ENCODE measurements at places on chromosomes 5 and 9.

DNA sequence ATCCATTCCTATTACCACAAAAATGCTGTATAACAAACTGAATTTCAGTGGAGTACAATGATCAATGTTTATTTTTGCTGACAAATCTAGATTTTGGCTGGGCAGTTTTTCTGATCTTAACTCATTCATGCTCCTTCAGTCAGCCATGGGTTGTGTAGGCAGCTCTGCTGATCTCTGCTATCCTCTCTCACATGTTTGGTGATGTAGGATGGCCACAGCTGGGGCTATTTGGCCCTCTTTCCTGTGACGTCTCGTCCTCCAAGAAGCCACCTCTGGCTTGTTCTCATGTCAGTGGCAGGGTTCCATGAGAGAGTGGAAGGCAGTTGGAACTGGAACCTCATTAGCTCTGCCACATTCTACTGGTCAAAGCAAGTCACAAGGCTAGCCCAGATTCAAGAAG is 8.9 kb downstream of the NLN start:
- DNase-seq: no peak

GRCh38 chr5:124648902-124649467 is 97.5 kb downstream of the ZNF608 start:
- DNase-seq: no peak

- DNase-seq: no peak
These were observed 47.2 kb downstream of the MAST4 start for GRCh38 chr5:66643387-66643786.

DNA sequence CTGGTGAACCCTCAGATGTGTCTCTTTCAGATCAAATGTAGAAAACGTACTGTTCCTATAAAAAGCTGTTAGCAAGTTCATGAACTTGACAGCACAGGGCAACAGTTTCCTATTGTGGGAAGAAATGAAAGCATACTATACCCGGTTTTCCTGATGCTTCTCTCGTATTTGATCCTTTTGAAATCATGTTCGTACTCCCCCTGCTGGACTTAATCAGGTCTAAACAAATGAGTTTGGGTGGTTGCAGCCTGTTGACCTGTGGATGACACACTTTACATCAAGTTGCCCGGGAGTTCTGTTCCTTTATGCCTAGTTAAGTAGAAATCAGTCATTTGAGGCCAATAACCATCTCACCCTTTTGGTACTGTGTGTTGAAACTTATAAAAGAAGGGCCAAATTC is 1992.3 kb downstream of the MAT2B start:
- DNase-seq: no peak

GRCh38 chr5:122321921-122322320 is 9.9 kb downstream of the SNCAIP start:
- DNase-seq: no peak

DNA sequence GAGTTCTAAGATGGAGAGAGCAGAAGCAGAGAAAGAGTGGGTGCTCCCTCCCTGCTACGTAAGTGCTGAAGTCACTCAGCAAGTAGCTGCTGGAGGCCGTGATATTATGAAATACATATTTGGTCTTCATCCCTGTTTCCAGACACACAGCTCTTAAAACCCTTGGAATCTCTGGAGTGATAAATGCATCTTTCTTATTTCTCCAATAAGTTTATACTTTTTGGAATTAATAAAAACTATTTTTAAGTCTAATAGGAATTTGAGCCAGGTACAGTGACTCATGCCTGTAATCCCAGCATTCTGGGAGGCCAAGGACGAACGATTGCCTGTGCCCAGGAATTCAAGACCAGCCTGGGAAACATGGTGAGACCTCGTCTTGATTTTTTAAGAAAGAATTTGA is 60.6 kb downstream of the AUH start:
- peak; percentile 23 for DNase-seq

- DNase-seq: no peak
These were observed 60.6 kb downstream of the GRIN3A start for GRCh38 chr9:101677861-101678260.

DNA sequence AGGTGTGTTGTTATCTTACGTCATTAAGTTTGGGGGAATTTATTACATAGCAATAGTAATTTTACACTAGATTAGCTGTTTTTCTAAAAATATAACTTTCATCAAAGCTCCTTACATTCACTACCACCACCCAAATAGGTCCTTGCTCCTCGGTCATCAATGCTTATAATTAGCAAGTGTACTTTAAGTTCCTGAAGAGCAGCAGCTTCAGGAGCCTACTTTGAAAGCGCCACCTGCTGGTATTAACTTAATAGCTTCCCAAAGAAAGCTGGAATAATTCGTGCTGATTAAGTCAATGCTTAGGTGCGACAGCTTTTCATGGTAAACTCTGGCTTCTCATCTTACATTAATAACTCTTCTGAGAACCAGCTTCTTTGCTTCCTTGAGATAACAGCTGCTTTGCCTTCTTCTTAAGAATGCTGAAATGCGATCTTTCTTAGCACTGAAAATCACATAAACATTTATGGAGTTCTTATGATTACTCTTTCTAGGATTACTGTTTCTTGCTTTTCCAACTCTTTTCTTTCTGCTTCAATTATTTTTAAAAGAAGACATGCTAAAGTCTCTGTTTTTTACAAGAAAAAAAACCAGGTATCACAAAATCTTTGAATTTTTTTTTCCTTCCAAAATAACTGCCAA is 10.0 kb upstream of the C5 start:
- DNase-seq: peak; percentile 64

DNA sequence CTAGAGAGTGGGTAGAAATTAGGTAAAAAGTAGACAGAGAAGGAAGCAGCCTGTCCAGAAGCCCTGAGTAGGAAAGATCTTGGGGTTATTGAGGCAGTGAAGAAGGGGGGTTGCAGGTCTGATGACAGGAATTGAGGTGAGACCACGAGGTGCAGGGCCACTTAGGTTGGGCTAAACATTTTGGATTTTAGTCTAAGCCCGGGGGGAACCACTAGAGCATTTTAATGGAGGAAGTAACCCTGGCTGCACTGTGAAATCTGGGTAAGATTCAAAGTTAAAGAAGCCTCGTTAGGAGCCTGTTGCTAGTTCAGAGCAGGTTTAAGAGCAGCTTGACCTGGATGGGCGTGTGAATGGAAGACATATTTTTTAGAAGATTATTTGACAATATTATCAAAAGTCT is 38.3 kb downstream of the MAP3K1 start:
- no peak for DNase-seq

- DNase-seq: no peak
These were observed 6.3 kb upstream of the IRX2 start for GRCh38 chr5:2757563-2758351.

DNA sequence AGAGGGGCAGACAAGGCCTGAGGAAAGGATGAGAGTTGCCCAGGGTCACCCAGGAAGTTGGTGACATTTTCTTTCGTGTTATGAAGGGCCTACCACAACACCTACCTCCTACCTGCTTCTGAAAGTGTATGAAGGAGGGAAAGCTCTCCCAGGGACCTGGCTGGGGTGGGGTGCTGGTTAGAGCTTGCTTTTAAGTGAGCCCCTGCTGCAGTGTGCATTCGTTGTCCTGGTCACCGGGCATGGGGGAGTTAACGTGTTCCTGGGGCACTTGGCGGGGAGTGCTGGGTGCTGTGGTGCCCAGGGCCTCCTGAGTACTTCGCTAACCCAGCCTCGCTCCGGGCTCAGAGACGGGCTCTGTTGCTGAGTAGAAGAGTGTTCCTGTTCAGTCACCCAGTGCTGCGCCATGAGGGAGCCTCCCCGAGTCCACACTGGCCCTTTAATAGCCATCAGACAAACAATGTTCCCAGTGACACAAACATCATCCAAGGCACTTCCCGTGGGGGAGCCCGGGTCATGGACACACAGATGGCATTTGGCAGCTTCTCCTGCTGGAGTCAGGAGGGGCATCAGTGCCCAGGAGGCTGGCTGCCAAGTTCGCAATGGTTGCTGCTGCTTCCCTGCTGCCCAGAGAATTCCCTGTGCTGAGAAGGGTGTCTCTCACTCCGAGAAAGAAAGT is 85.7 kb downstream of the AMBP start:
- DNase-seq: no peak

- no peak for DNase-seq
These were observed 219.5 kb upstream of the IZUMO3 start for GRCh38 chr9:24765025-24765756.

DNA sequence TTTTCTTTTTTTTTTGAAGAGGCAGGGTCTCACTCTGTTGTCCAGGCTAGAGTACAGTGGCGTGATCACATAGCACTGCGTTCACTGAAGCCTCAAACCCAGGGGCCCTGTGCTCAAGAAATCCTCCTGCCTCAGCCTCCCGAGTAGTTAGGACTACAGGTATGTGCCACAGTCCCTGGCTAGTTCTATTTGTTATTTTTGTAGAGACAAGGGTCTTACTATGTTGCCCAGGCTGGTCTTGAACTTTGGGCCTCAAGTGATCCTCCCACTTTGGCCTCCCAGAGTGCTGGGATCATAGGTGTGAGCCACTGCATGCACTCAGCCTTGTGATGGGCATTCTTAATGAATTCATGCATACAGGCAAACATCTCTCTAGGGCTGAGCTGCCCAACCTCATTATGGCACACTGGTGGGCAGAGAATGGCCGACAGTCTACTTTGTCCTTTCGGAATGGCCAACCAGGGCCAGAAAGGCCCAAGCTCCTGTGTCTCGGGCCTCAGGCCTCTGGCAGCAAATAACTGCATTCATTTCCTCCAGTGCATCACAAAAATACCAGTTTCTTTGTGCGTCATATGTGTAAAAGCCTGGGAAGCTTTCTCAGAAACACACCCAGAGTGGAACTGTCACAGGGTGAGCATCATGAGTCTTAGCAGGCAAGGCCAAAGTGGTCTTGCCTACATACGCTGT is 27.2 kb downstream of the ANXA6 start:
- no peak for DNase-seq

- DNase-seq: no peak
These were observed 60.9 kb upstream of the PIP5K1B start for GRCh38 chr9:68643901-68644809.

GRCh38 chr9:26566141-26566540 is 326.5 kb downstream of the CAAP1 start:
- DNase-seq: no peak
